ENCODE measurements at places on chromosomes 5 and 9.

- DNase-seq: peak; percentile 48
Observed at GRCh38 chr9:89597711-89598362, 7.0 kb upstream of the GADD45G start.

- no peak for DNase-seq
Observed at GRCh38 chr9:88161144-88161543, 22.9 kb upstream of the SPATA31C2 start.

GRCh38 chr5:149675610-149676201, 54.4 kb upstream of the PPARGC1B start:
- DNase-seq: peak; percentile 70

- no peak for DNase-seq
Observed at GRCh38 chr5:116853992-116854391, 279.4 kb upstream of the SEMA6A start.

- DNase-seq: no peak
Observed at GRCh38 chr5:37789991-37790390, 49.9 kb downstream of the GDNF start.

GRCh38 chr5:175254155-175254554, 189.8 kb downstream of the DRD1 start:
- DNase-seq: no peak
